ENCODE measurements at places on chromosomes 6 and 20.

DNA sequence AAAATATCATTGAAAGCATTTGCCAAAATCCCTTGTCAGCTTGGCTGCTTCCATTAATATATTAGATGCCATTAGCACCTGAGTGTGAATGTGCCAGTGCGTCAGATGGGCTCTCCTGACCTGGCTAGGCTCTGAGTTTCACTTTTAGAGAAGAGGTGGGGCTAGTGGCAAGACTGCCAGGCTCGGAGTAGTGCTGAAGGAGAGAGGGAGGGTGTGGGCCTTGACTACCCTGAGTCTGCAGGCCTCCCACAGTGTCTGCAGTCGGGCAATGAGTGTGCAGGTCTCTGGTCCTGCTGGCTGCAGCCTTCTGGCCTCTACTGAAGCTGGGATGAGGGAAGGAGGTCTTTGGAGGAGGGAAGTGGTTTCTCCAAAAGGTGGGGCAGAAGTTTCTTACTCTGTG, 34.6 kb upstream of the PNPLA1 start:
- no peak for DNase-seq

DNA sequence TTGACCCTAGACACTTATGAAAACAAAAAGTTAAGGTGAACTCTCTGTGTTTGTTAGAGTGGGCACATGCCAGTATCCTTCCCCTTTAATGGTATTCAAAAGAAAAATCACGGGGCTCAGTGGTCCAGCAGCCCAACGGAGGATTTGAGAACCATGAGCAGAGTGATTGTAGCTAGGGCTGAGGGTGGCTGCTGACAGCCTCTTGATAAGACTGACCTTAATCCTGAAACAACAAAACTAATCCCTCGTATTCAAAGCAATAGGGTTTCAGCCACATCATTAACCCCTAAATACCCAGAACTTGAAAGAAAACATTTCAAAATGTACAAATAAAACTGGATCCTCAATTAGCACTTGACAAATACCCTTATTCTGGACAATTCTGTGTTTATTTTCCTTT, 95.1 kb downstream of the SNAP25 start:
- DNase-seq, result no peak

GRCh38 chr6:24865161-24865560, 66.4 kb upstream of the ARMH2 start:
- no peak for DNase-seq

- no peak for DNase-seq
Observed at GRCh38 chr6:126886106-126886505, 232.4 kb upstream of the RSPO3 start.

GRCh38 chr20:37873884-37874283, 29.0 kb upstream of the VSTM2L start:
- no peak for DNase-seq

DNA sequence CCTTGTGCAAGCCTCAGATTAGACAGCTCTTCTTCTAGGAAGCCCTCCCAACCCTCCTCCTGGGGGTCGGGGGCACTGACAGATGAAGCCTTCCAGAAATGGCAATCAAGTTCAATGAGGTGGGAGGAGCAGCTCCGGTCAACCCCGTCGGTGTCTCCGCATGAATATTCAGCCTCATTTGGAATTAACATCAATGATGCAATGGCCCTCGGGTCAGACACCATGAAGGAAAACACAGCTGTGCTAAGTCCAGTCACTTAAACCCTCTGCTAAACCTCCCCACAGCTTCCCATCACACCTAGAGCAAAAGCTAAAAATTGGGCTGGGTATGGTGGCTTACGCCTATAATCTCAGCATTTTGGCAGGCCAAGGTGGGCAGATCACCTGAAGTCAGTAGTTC, 36.5 kb downstream of the ZNF217 start:
- DNase-seq, result no peak

DNA sequence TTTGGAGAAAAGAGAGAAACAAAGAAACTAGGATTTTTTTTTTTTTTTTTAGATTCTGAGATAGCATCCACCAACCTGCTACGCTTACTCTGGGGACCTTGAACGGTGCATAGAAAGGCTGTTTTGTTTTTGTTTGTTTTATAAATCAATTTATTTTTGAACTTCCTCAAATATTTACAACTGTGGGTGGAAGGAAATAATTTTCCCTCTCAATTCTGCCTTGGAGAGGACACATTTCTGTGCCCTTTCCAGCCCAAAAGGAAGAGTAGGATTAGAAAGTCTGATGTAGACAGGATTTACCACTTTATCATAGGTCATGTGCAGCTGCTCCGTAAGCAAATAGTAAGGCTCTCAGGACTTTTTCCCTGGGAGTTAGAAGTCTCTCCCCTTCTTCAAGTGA, 190.5 kb downstream of the NKAIN2 start:
- DNase-seq, result no peak

- no peak for DNase-seq
Observed at GRCh38 chr6:110556317-110557110, 80.1 kb upstream of the SLC22A16 start.

All from kidney (tissue), 22 donors.